ENCODE measurements at places on chromosomes 7 and 10. TPM values are rescaled to one million over a fixed set of nuclear protein-coding genes. Genes with fewer than 3 reads are reported as not detected.

HOXA7 gene
- total RNA-seq, result 1.9 TPM

LIPA gene
- total RNA-seq, result 22.7 TPM

H2BK1 gene
- not detected for total RNA-seq

ABCA13 gene
- total RNA-seq, result under 0.01 TPM

CYREN gene
- total RNA-seq, result 22.1 TPM

ANXA8L1 gene
- not detected for total RNA-seq

ZNF804B gene
- total RNA-seq, result not detected

SPAG6 gene
- total RNA-seq, result not detected

BRAT1 gene
- total RNA-seq, result 21.4 TPM

SLC25A28 gene
- total RNA-seq, result 30.7 TPM

PTF1A gene
- total RNA-seq, result not detected

XRCC2 gene
- 4.4 TPM for total RNA-seq

ITIH5 gene
- not detected for total RNA-seq

MINDY4 gene
- total RNA-seq, result 3.8 TPM

AASS gene
- total RNA-seq, result 62.9 TPM

SLC13A1 gene
- total RNA-seq, result not detected

NRCAM gene
- total RNA-seq, result 31.9 TPM

CHAT gene
- total RNA-seq, result not detected

SPDYE5 gene
- total RNA-seq, result not detected

SEC24C gene
- 56.5 TPM for total RNA-seq

ANKRD30A gene
- total RNA-seq, result not detected

NME8 gene
- not detected for total RNA-seq

GARIN1A gene
- 0.32 TPM for total RNA-seq

FXYD4 gene
- not detected for total RNA-seq

SH2B2 gene
- 1.4 TPM for total RNA-seq

PON1 gene
- total RNA-seq, result not detected

C7orf25 gene
- total RNA-seq, result 9.4 TPM

ENTPD1 gene
- total RNA-seq, result 24.0 TPM

CPA2 gene
- not detected for total RNA-seq

CBX3 gene
- 206 TPM for total RNA-seq

CHCHD3 gene
- 92.7 TPM for total RNA-seq
